ENCODE measurements at places on chromosomes 2 and 18. TPM values are rescaled to one million over a fixed set of nuclear protein-coding genes. Genes with fewer than 3 reads are reported as not detected.

GRCh38 chr2:140275427-140275826 lies 1495.2 kb upstream of the NXPH2 start:
- no peak overlapping the region for H3K4me3 ChIP-seq
- no peaks in the 10 kb centered on the region for H3K27me3 ChIP-seq
- H3K4me1 ChIP-seq: no peaks in the 10 kb centered on the region
- H3K27ac ChIP-seq: no peak overlapping the region

GRCh38 chr18:45559258-45559657 lies 56.0 kb upstream of the SLC14A2 start:
- H3K27me3 ChIP-seq: no peaks in the 10 kb centered on the region
- H3K36me3 ChIP-seq: no peaks in the 10 kb centered on the region
- no peak overlapping the region for H3K4me3 ChIP-seq
- peaks cover 4% of the 10 kb centered on the region for H3K4me1 ChIP-seq

DNA sequence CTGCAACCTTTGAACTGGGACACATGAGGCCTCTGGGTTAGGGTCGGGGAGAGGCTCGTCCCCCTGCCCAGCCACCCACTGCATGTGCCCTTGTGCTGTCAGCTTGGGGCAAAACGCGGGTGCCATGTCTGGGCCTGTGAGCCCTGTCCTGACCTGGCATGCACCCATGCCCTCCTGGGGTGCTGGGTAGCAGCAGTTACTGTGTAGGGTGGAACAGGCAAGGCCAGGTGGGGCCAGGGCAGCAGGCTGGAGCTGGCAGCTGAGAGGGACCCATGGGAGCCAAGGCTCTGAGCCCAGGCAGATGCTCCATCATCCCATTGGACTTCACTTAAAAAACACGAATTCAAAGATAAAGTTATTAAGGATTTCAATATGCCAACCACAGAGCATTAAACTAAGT lies 133.8 kb upstream of the REV1 start:
- no peak overlapping the region for H3K27ac ChIP-seq
- no peak overlapping the region for H3K4me3 ChIP-seq
- peaks cover 68% of the 10 kb centered on the region for H3K4me1 ChIP-seq

DNA sequence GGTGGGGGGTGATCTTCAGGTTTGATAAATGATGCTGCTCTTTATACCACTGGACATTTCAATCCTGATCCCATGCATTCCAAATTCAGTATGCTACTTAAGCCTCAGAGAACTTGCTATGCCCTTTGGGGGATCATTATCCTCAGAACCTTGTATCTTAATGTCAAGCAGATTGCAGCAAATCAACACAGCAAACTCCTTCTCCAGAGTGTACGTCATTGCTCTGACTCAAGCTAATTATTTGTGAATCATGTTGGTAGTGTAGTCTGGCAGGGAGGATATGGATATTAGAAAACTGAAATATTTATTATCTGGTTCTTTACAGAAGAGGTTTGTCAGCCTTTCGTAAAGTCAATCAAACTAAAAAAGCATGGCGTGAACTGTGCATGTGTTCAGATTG lies 562.5 kb upstream of the FAM98A start:
- DNase-seq: no peak
- H3K36me3 ChIP-seq: no peaks in the 10 kb centered on the region
- H3K27ac ChIP-seq: no peak overlapping the region
- no peaks in the 10 kb centered on the region for H3K4me1 ChIP-seq
- H3K4me3 ChIP-seq: no peak overlapping the region

The UGT1A5 gene
- not detected for total RNA-seq

The KIF5C gene
- total RNA-seq: 2.2 TPM

GRCh38 chr2:10019602-10020400 lies 23.5 kb upstream of the KLF11 start:
- DNase-seq: no peak
- H3K27me3 ChIP-seq: no peaks in the 10 kb centered on the region
- no peak overlapping the region for H3K27ac ChIP-seq
- no peaks in the 10 kb centered on the region for H3K4me1 ChIP-seq
- H3K4me3 ChIP-seq: no peak overlapping the region

The SLC5A7 gene
- not detected for total RNA-seq

- H3K27ac ChIP-seq: no peak overlapping the region
- H3K4me3 ChIP-seq: no peak overlapping the region
- H3K4me1 ChIP-seq: no peaks in the 10 kb centered on the region
- H3K27me3 ChIP-seq: no peaks in the 10 kb centered on the region
- H3K36me3 ChIP-seq: no peaks in the 10 kb centered on the region
- no peak for DNase-seq
Observed at GRCh38 chr2:176931588-176932563, 280.7 kb upstream of the HNRNPA3 start.

The BOLL gene
- total RNA-seq: not detected

DNA sequence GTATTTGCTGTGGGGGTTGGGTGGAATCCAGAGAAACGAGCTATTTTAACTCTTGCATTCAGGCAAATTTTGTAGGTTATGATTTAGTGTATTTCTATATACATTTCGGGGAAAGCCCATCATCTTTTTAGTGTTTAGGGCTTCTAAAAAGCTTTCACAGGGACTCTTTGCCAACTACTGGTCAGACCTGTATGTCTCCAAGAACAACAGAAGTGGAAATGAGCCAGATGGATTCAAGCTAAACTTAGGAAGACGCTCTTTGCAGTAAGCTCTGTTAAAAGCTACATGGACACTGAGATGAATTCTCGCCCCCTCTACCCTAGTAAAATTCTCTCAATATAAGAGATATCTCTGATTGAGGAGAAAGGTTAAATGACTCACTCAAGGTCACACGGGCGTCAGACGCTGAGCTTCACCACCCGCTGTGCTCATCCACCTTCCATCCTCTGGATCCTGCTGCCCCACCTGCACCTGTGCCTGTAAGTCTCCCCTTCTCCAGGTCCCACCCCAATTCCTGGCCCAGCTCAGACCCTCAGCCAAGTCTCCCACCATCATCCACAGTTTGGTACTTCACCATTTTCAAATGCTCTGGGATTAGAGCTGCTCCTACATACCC lies 85.6 kb downstream of the MARCHF4 start:
- H3K27ac ChIP-seq: no peak overlapping the region
- no peaks in the 10 kb centered on the region for H3K4me1 ChIP-seq
- H3K36me3 ChIP-seq: no peaks in the 10 kb centered on the region
- H3K4me3 ChIP-seq: no peak overlapping the region
- no peak for DNase-seq

The IL18R1 gene
- total RNA-seq: 1.9 TPM

DNA sequence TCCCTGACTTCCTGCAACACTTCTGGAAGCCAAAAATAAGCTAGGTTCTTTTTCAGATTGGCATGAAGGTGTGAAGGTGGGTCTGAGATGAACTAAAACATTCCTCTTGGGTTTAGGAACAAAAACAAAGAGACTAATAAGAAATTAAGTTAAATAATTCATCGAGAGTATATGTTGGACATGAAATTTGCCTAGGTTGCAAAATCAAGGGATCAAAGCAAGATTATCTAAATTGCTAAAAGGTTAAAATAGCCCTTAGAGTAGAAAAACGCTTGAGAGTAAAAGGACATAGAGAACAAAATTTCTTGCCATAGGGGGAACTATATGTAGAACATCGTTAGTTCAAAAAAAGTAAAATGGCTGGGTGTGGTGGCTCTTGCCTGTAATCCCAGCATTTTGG lies 845.9 kb upstream of the NXPH2 start:
- no peak overlapping the region for H3K27ac ChIP-seq
- DNase-seq: no peak
- H3K27me3 ChIP-seq: no peaks in the 10 kb centered on the region
- H3K36me3 ChIP-seq: no peaks in the 10 kb centered on the region
- no peaks in the 10 kb centered on the region for H3K4me1 ChIP-seq
- H3K4me3 ChIP-seq: no peak overlapping the region

The SCN3A gene
- total RNA-seq: 1.0 TPM

The ITGB6 gene
- 0.30 TPM for total RNA-seq

The MSGN1 gene
- total RNA-seq: not detected

- H3K4me3 ChIP-seq: no peak overlapping the region
- peak overlapping the region; percentile 43 for H3K27ac ChIP-seq
- H3K27me3 ChIP-seq: no peaks in the 10 kb centered on the region
- peaks cover 15% of the 10 kb centered on the region for H3K4me1 ChIP-seq
- DNase-seq: no peak
Observed at GRCh38 chr18:12520442-12520992, 112.8 kb downstream of the PRELID3A start.

The IL36B gene
- total RNA-seq: not detected

GRCh38 chr2:63424329-63425078 lies 163.8 kb downstream of the WDPCP start:
- H3K36me3 ChIP-seq: no peaks in the 10 kb centered on the region
- no peak for DNase-seq
- no peak overlapping the region for H3K27ac ChIP-seq
- H3K4me3 ChIP-seq: no peak overlapping the region
- H3K27me3 ChIP-seq: no peaks in the 10 kb centered on the region
- H3K4me1 ChIP-seq: no peaks in the 10 kb centered on the region

- no peaks in the 10 kb centered on the region for H3K27me3 ChIP-seq
- DNase-seq: no peak
- no peaks in the 10 kb centered on the region for H3K4me1 ChIP-seq
- H3K4me3 ChIP-seq: no peak overlapping the region
Observed at GRCh38 chr2:129318581-129319421, 660.7 kb upstream of the RAB6C start.

DNA sequence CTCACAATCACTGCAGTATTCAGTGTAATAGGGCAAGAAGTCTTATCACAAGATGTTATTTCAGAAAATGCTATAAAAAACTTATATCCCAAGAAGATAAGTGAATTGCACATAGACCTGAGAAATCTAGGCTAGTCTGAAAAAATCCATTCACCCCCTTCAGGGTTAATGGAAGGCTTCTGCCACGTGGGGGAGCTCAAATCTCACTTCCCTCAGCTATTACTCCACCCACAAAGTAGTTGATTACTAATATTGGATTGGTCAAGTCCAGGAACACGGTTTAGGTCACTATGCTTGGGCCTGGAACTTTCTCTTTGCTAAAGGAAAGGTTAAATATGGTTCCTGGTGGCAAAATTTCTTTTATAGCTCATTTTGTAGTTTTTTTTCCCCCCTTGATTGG lies 51.2 kb upstream of the ADAM23 start:
- H3K36me3 ChIP-seq: no peaks in the 10 kb centered on the region
- no peaks in the 10 kb centered on the region for H3K4me1 ChIP-seq
- H3K27me3 ChIP-seq: no peaks in the 10 kb centered on the region
- DNase-seq: no peak

GRCh38 chr2:54818226-54818625 lies 94.8 kb downstream of the EML6 start:
- no peaks in the 10 kb centered on the region for H3K27me3 ChIP-seq
- H3K4me1 ChIP-seq: no peaks in the 10 kb centered on the region
- DNase-seq: no peak

The SMCHD1 gene
- 27.8 TPM for total RNA-seq

- H3K36me3 ChIP-seq: no peaks in the 10 kb centered on the region
- H3K4me3 ChIP-seq: no peak overlapping the region
- no peak for DNase-seq
- H3K27ac ChIP-seq: peak overlapping the region; percentile 15
- H3K4me1 ChIP-seq: no peaks in the 10 kb centered on the region
- no peaks in the 10 kb centered on the region for H3K27me3 ChIP-seq
Observed at GRCh38 chr2:1727796-1728474, 16.4 kb downstream of the PXDN start.

GRCh38 chr2:97752342-97753334 lies 39.3 kb downstream of the ZAP70 start:
- H3K27me3 ChIP-seq: no peaks in the 10 kb centered on the region
- DNase-seq: no peak
- peak overlapping the region; percentile 60 for H3K27ac ChIP-seq
- no peaks in the 10 kb centered on the region for H3K4me1 ChIP-seq

- H3K4me3 ChIP-seq: no peak overlapping the region
- H3K27me3 ChIP-seq: no peaks in the 10 kb centered on the region
- no peak for DNase-seq
- peaks cover 16% of the 10 kb centered on the region for H3K36me3 ChIP-seq
- no peak overlapping the region for H3K27ac ChIP-seq
Observed at GRCh38 chr2:229873123-229873581, 48.7 kb downstream of the TRIP12 start.

The PLGLB1 gene
- total RNA-seq: 0.85 TPM

The LYPD6 gene
- total RNA-seq: 0.63 TPM

The UGT1A8 gene
- not detected for total RNA-seq

DNA sequence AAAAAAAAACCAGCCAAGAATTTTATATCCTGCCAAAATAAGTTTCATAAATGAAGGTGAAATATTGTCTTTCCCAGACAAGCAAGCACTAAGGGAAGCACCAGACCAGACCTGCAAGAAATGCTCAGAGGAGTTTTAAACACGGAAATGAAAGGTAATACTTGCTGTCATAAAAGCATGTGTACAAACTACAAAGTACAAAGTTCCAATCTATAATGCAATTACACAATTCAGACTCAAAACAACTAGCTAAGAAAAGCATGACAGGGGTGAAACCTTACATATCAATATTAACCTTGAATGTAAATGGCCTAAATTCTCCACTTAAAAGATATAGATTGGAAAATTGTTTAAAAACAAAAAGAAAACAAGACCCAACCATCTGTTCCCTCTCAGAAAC lies 45.0 kb upstream of the ASXL3 start:
- H3K36me3 ChIP-seq: no peaks in the 10 kb centered on the region
- H3K27ac ChIP-seq: no peak overlapping the region
- DNase-seq: no peak
- H3K27me3 ChIP-seq: no peaks in the 10 kb centered on the region
- H3K4me3 ChIP-seq: no peak overlapping the region
- H3K4me1 ChIP-seq: no peaks in the 10 kb centered on the region

All from right atrium auricular region (tissue), 2 donors.